ENCODE measurements at places on chromosomes 3 and 15.

- no peaks in the 10 kb centered on the region for H3K36me3 ChIP-seq
- no peak overlapping the region for H3K27ac ChIP-seq
Observed at GRCh38 chr3:196009456-196009855, 72.4 kb downstream of the TFRC start.

DNA sequence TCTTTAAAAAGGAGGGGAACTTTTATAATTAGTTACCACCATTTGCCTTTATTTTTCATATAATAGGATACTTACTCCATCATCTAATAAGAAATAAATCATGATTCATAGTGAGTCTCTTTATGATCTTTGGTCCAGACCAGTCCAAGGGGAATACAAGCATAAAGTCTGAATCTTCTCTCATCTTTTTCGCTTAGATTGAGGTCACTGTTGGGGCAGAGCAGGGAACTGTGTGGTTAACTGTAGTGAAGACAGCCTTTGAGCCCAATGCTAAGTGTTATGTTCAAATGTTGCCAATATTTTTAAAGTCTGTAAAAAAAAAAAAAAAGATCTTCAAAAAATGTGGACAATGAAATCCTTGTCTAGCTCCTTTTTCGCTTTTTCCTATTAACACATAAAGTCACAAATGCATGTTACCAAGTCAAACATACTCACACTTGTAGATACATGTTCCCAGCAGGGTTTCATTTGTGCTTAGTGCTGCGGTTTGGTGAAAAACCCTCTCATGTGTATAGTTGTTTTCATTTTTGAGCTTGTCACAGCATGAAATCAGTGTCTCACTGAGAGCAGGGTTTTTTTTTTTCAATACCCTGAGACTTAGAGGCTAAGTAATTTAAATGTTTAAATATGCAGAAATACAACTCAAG is 72.1 kb downstream of the EPHA3 start:
- H3K27ac ChIP-seq, result no peak overlapping the region
- H3K4me1 ChIP-seq, result no peaks in the 10 kb centered on the region
- no peaks in the 10 kb centered on the region for H3K36me3 ChIP-seq
- no peak overlapping the region for H3K4me3 ChIP-seq

- H3K4me1 ChIP-seq, result no peaks in the 10 kb centered on the region
- H3K36me3 ChIP-seq, result no peaks in the 10 kb centered on the region
- H3K4me3 ChIP-seq, result no peak overlapping the region
- H3K27ac ChIP-seq, result no peak overlapping the region
- DNase-seq, result no peak
Observed at GRCh38 chr3:25907081-25907480, 117.2 kb downstream of the OXSM start.

DNA sequence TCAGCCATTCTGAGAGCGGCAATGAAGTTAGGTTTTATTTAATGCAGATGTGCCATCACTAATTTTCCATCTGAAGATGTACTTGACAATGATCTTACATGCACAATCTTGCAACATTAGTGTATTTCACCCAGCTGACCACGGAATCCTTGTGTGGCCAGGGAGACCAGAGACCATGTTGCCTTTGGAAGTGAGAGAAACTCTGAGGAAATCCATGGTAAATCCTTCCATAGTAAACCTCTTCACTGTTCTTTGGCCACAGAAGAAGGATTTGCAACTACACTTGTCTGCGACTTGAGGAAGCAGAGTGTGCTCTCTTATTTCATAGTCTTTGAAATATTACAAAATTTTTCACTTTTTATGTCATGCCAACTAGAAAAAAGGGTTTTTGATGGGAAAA is 128.4 kb upstream of the IGSF10 start:
- no peaks in the 10 kb centered on the region for H3K36me3 ChIP-seq
- H3K4me3 ChIP-seq, result no peak overlapping the region
- no peak overlapping the region for H3K27ac ChIP-seq

DNA sequence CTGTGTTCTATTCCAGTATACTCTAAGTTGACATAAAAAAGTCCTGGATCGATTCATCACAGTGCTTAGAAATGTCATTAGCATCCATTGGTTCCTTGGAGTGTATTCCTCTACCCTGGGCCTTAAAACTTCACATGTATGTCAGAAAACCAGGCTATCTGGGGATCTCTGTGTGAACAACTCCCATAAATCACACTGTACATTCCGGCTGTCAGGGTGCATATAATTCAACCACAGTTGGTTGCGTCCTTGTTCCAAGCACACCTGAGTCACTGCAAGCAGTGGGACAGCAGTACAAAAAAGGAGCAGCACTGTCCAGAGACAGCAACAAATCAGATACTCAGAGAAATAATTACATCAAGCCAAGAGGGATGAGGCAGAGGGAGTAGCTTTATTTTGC is 52.4 kb downstream of the PDZRN3 start:
- no peak for DNase-seq
- no peak overlapping the region for H3K27ac ChIP-seq
- H3K36me3 ChIP-seq, result no peaks in the 10 kb centered on the region
- no peak overlapping the region for H3K4me3 ChIP-seq

- H3K36me3 ChIP-seq, result no peaks in the 10 kb centered on the region
- no peak overlapping the region for H3K27ac ChIP-seq
- no peak for DNase-seq
- peak overlapping the region; percentile 73 for H3K4me3 ChIP-seq
- H3K4me1 ChIP-seq, result peaks cover 13% of the 10 kb centered on the region
Observed at GRCh38 chr3:62873451-62873760, 1.8 kb downstream of the CADPS start.

- peaks cover 13% of the 10 kb centered on the region for H3K4me1 ChIP-seq
- no peak overlapping the region for H3K27ac ChIP-seq
- peaks cover 71% of the 10 kb centered on the region for H3K36me3 ChIP-seq
- DNase-seq, result no peak
- no peaks in the 10 kb centered on the region for H3K27me3 ChIP-seq
- no peak overlapping the region for H3K4me3 ChIP-seq
Observed at GRCh38 chr3:194623449-194624290, 9.5 kb downstream of the TMEM44 start.

DNA sequence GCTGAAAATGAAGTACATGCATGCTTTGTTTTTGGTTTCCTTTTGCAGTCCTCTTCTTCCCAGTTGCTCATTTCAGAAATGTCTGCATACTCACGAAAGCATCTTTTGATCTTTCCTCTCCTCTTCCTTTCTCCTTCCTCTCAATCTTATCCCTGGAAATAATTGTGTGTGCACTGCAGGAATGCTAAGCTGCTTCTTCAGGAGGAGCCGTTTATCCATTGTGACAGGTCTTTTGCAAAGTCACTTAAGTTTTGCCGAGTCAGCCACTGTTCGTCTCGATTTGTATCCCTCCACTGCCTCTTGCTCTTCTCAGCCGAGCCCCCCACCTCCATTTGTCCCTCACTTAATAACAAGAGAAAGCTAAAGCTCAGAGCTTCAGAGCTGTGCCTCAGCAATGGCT is 597.6 kb downstream of the AGBL1 start:
- no peak overlapping the region for H3K27ac ChIP-seq
- H3K27me3 ChIP-seq, result no peaks in the 10 kb centered on the region
- no peaks in the 10 kb centered on the region for H3K36me3 ChIP-seq
- no peak for DNase-seq
- H3K4me3 ChIP-seq, result no peak overlapping the region

GRCh38 chr3:30941342-30941741 is 46.9 kb upstream of the GADL1 start:
- no peaks in the 10 kb centered on the region for H3K36me3 ChIP-seq
- no peak overlapping the region for H3K4me3 ChIP-seq
- H3K27me3 ChIP-seq, result no peaks in the 10 kb centered on the region
- DNase-seq, result no peak
- H3K4me1 ChIP-seq, result no peaks in the 10 kb centered on the region
- no peak overlapping the region for H3K27ac ChIP-seq

DNA sequence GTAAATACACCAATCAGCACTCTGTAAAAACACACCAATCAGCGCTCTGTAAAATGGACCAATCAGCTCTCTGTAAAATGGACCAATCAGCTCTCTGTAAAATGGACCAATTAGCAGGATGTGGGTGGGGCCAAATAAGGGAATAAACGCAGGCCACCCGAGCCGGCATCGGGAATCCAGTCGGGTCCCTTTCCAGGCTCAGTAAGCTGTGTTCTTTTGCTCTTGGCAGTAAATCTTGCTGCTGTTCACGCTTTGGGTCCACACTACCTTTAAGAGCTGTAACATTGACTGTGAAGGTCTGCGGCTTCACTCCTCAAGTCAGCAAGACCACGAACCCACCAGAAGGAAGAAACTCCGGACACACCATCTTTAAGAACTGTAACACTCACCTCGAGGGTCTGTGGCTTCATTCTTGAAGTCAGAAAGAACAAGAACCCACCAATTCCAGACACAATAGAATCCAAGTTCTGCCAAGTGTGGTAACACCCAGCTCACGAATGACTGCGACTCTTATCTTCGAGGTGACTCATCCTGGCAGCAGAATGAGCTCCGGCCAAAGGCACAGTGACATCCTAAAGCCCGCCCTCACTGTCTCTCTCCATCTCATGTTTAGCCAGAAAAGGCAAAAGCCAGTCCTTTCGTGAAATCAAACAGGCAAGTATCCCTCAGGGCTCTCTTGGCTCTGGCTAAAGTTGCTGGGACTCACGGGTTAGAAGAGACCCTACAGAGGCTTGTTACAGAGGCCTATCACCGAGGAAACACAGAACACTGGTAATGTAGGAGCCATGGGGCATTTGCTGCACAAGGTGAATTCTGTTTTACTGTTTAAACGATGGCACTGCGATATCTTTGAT is 155.2 kb downstream of the FAM43A start:
- no peak overlapping the region for H3K4me3 ChIP-seq
- peak; percentile 65 for DNase-seq
- H3K36me3 ChIP-seq, result no peaks in the 10 kb centered on the region
- H3K27me3 ChIP-seq, result peaks cover 17% of the 10 kb centered on the region
- no peaks in the 10 kb centered on the region for H3K4me1 ChIP-seq
- no peak overlapping the region for H3K27ac ChIP-seq

GRCh38 chr15:41347236-41347635 is 14.6 kb downstream of the NUSAP1 start:
- H3K27ac ChIP-seq, result no peak overlapping the region
- peaks cover 9% of the 10 kb centered on the region for H3K36me3 ChIP-seq
- H3K4me1 ChIP-seq, result no peaks in the 10 kb centered on the region
- no peak overlapping the region for H3K4me3 ChIP-seq

- H3K27me3 ChIP-seq, result no peaks in the 10 kb centered on the region
- H3K4me3 ChIP-seq, result peak overlapping the region; percentile 76
- H3K27ac ChIP-seq, result peak overlapping the region; percentile 93
- peak; percentile 19 for DNase-seq
Observed at GRCh38 chr3:177196008-177196455, 1.2 kb downstream of the TBL1XR1 start.

DNA sequence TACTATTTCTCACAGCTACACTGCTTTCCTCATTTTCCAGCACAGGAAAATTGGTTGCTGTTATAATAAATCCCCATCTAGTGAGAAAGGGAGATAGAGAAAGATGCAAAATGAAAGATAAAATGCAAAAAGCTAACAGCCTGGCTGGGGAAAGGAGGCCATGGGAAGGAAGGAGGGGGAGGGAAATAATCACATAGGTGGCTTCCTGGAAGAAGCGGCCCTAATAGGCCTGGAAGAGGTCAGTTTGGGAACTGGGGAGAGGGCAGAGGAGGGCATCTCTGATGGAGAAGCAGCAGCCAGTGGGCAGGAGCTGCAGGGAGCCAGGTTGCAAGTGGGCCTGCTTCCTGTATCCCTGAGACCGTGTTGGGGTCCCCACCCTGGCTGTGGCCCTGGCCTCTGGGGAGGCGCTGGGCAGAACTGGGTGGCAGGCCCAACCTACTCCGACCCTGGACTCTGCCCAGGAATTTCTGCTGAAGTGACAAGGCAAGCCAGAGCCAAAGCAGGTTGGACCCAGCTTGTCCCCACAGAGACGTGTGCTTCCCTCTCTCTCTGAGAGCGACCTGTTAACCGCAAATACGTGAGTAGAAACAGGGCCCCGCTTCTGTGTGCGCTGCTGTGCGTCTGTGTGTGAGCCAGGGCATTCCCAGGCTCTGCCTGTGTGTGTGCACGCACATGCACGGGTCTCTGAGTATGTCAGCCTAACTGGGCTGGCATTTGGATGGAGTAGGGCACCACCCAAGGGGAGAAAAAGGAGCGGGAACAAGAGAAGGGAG is 1.9 kb downstream of the SLC28A1 start:
- no peak overlapping the region for H3K4me3 ChIP-seq
- H3K36me3 ChIP-seq, result no peaks in the 10 kb centered on the region
- DNase-seq, result no peak
- no peak overlapping the region for H3K27ac ChIP-seq

GRCh38 chr15:82300883-82301282 is 38.3 kb downstream of the SAXO2 start:
- H3K27me3 ChIP-seq, result peaks cover 30% of the 10 kb centered on the region
- no peaks in the 10 kb centered on the region for H3K36me3 ChIP-seq
- DNase-seq, result no peak
- no peaks in the 10 kb centered on the region for H3K4me1 ChIP-seq
- H3K4me3 ChIP-seq, result no peak overlapping the region

DNA sequence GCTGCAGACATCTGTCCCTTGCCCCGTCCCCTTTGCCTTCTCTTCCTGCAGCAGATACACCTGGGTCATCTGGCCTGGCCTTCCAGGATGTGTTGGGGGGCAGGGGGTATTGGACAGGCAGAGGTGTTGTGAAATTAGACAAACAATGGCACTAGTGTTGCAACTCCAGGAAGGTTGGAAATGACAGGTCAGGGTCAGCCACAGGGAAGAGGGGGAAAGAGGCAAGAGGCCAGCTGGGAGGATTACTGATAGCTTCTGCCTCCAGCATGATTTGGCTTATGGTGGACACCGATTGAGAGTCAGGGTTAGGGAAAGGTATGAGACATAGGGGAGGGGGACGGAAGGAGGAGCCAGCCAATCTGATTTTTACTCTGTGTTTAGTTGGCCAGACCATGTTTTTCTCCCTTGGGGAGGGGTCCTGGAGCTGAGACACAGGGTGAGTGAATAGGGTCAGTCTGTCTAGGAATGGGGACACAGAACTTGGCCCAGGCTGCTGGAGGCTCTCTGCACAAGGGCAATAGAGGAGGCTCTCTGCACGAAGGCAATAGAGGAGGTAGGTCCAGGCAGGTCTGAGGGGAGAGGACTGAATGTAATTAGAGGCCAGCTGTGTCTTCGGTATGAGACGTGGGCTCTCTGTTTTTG is 3.4 kb upstream of the ATP2B2 start:
- peaks cover 30% of the 10 kb centered on the region for H3K27me3 ChIP-seq
- no peaks in the 10 kb centered on the region for H3K36me3 ChIP-seq
- no peak overlapping the region for H3K4me3 ChIP-seq
- H3K4me1 ChIP-seq, result peaks cover 13% of the 10 kb centered on the region

DNA sequence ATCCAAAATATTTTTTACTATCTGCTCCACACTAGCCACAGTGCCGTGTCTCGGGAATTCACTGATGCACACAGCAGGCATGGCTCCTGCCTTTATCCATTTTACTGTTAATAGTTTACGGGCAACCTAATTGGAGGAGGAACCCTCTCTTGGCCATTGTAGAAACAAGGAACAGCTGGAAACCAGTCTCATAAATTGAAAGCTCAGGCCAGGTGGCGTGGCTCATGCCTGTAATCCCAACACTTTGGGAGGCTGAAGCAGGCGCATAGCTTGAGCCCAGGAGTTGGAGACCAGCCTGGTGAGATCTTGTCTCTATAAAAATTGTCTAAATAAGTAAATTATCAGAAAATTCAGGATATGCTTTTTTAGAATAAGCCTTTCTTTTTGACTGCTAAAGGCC is 39.0 kb downstream of the IL5RA start:
- H3K4me3 ChIP-seq, result no peak overlapping the region
- DNase-seq, result no peak
- H3K36me3 ChIP-seq, result no peaks in the 10 kb centered on the region
- H3K27me3 ChIP-seq, result no peaks in the 10 kb centered on the region
- no peak overlapping the region for H3K27ac ChIP-seq
